ENCODE measurements at places on chromosomes 13 and 19.

GRCh38 chr19:3609779-3610719, 3.4 kb upstream of the TBXA2R start:
- no peak for DNase-seq

- DNase-seq: no peak
These were observed 2.2 kb downstream of the TMPRSS9 start for GRCh38 chr19:2362046-2362969.

- no peak for DNase-seq
These were observed 3.7 kb downstream of the AP2A1 start for GRCh38 chr19:49770529-49770928.

GRCh38 chr13:93360021-93360420, 133.4 kb downstream of the GPC6 start:
- DNase-seq: no peak

GRCh38 chr19:13118424-13119193, 545 bp downstream of the NACC1 start:
- no peak for DNase-seq

DNA sequence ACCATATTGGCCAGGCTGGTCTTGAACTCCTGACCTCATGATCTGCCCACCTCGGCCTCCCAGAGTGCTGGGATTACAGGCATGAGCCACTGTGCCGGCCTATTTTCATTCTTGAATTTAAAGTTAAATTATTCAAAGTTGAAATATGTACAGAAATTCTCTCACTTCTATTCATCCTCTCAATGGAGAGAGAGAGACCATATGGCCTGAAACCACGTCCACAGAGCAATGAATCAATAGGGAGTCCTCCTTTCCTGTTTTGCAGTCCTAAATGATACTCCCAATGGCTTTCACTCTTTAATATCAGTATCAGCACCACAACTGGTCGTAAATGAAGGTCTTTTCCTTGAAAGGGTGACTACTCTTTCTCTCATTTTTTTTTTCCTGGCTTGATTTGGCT, 30.5 kb upstream of the KCTD4 start:
- no peak for DNase-seq

DNA sequence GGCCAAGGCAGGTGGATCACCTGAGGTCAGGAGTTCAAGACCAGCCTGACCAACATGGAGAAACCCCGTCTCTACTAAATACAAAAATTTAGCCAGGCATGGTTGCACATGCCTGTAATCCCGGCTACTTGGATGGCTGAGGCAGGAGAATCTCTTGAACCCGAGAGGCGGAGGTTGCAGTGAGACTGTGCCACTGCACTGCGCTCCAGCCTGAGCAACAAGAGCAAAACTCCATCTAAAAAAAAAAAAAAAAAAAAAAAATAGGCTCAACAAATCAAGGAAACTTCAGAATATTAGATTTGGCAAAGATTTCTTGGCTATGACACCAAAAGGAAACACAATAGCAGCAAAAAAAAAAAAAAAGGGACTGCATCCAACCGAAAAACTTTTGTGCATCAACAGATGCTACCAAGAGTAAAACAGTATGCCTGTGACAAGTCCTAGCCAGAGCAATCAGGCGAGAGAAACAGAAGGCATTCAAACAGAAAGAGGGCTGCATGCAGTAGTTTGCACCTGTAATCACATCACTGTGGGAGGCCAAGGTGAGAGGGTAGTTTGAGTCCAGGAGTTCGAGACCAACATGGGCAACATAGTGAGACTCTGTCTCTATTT, 23.8 kb downstream of the ZNF160 start:
- DNase-seq: no peak

GRCh38 chr19:55656988-55657747, 2.3 kb downstream of the U2AF2 start:
- no peak for DNase-seq

- no peak for DNase-seq
These were observed 585.1 kb downstream of the GPC6 start for GRCh38 chr13:93811738-93812112.

- no peak for DNase-seq
These were observed 133.6 kb downstream of the COL4A1 start for GRCh38 chr13:110173247-110173818.

- no peak for DNase-seq
These were observed 29.0 kb downstream of the BTBD2 start for GRCh38 chr19:1986357-1987162.

DNA sequence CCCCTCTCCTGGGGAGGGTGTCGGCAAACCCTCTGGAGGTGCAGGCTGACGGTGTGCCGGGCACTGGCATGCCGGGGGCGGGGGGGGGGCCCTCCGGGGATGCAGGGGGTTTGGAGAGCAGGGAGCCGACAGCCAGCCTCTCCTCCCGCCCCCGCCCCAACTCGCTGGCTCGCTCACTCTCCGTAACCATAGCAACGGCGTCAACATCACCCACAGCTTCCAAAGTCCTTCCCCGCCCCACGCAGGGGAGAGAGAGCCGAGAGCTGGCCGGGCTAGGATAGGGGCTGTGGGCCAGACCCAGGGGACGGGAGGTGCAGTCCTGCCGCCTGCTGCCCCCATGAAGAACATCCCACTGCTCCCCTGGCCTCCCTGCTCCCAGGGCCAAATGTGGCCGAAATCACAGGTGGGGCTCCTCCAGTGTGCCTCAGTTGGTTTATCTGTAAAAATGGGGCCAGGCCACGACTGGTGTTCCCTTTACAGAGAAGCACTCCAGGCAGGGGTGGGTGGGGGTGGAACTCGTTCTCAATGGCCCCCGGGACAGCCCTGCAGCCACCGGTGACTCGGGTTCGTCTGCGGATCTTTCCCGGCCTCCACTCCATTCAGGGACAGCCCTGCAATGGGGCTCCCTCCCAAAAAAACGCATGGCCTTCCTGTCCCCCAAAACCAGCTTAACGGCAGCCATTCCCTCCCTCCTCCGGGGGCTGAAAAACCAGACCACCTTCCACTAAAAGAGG, 3.2 kb downstream of the KLF16 start:
- DNase-seq: no peak

GRCh38 chr19:43738780-43739211, 16.0 kb downstream of the SMG9 start:
- no peak for DNase-seq

- no peak for DNase-seq
These were observed 569 bp downstream of the USHBP1 start for GRCh38 chr19:17263712-17264640.

DNA sequence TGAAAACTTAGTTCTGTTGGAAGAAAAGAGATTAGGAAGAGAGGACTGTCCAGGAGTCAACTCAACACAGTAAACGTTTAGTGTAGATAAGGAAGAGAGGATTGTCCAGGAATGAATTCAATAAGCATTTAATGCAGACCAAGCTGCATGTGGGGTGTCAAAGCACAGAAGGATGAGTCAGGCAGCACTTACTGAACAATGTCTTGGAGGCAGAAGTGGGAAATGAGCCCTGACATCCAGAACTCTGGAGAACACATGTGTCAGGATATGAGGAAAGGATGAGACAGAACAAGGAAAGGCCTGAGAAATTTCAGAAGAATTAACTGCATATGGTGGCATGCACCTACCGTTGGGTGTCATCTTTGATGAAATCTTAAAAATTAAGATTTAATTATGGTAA, 429.2 kb upstream of the HTR2A start:
- no peak for DNase-seq

- DNase-seq: peak; percentile 84
These were observed 105.2 kb downstream of the TM9SF2 start for GRCh38 chr13:99606324-99607066.

- DNase-seq: no peak
These were observed 12.7 kb downstream of the CLEC4M start for GRCh38 chr19:7775761-7776160.

DNA sequence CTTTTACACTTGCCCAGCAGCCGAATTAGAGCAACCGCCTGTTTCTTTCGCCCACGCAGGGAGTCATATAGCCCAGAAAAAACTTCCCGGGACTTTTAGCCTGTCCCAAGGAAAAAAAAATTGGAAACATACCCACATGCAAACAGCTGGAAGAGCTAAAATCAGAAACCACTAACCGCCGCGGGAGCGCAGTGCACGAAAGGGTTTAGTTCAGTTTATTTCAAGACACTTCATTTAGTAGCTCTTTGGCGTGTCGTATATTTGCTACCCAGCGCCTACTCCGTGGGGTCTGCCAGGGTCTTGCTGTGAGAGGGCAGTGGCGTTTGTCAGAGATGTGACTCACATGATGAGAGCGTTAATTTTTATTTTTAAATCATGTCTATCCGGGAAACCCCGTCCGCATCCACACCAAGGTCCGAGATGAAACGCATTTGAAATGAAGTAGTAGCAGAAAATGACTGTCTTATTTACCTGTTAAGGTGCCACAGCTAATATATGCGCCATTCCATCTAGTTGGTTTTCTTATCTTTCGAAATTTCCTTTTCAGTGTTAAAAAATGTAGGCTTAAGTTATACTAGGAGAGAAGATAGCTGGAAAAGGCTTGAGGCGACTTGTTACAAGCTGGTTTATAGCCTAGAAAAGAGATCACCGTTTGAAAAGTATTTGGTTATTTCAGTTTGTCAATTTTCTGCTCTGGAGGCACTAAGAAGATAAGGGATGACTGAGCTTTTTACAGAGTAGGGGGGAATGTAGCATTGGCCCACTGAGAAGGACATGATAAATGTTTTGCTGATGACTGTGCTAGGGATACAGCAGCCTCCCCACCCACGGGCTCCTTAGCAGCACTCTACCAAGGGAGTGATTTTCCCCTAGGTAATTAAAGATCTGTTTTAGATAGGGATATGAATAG, 1.7 kb downstream of the KLF5 start:
- DNase-seq: no peak

DNA sequence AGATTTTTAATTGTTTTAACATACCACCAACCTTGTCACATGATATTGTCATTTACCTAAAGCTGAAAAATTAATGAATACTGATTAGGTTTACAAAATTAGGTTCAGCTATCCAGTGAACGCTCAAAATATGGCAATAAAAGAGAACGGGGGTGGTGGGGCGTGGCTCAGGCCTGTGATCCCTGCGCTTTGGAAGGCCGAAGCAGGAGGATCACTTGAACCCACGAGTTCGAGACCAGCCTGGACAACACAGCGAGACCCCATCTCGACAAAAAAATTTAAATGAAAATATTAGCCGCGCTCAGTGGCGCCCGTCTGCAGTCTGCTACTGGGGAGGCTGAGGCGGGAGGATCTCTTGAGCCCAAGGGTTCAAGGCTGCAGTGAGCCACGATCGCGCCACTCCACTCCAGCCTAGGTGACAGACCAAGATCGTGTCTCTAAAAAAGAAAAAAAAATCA, 516 bp upstream of the FAM32A start:
- no peak for DNase-seq

- DNase-seq: no peak
These were observed 24.6 kb upstream of the IGSF23 start for GRCh38 chr19:44588771-44589112.

DNA sequence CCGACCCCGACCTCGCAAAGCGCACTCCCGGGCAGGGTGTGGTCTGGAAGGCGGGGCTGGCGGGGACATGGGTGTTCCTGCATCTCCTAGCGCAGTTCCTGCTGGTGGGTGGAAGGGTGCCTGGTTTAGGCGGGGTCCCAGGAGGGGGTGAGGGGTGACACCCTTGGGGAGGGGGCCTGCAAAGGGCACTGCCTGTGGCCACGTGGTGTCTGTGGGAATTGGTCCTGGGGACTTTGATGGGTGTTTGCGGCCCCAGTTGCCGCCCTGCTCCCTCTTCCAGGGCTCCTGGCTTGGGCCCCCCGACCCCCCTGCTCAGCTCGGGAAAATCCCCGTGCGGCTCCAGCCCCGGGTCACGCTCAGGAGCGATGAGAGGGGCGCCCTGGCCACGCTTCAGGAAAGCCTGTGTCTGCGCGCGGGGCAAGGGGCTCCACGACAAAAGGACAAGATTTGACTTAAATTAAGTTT, 19.1 kb downstream of the WTIP start:
- no peak for DNase-seq

GRCh38 chr19:5698635-5699422, 8.7 kb downstream of the RPL36 start:
- DNase-seq: no peak

- DNase-seq: no peak
These were observed 505 bp downstream of the ZSWIM4 start for GRCh38 chr19:13795595-13796300.

DNA sequence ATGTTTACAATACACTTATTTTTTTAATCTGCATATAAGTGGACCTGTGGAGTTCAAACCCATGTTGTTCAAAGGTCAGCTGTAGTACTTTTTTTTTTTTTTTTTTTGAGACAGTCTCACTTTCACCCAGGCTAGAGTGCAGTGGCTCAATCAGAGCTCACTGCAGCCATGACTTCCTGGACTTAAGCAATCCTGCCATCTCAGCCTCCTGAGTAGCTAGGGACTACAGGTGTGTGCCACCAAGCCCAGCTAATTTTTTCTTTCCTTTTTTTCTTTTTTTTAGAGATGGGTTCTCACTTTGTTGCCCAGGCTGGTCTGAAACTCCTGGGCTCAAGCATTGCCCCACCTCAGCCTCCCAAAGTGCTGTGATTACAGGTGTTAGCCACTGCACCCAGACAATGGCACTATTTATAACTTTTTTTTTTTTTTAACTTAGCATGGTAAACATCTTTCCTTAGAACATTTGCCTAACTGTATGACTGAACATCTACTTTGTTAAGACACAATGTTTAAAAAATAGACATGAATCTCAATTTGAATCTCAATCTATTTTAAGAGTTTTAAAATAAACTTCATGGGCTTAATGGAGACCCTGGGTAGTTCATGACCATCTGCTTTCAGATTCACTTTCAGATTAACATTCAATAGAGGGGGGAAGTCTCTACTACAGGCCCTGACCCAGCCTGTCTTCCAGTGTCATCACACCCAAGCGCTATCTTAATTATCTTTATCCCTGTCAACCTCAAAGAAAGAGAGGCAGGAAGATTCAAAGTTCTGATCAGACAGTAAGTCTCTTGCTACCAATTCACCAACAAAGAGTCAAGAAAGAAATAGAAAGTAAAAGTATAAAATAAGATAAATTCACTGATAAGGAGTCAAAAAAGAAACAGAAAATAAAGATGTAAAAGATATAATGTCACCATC, 97.7 kb upstream of the DOCK9 start:
- DNase-seq: no peak

DNA sequence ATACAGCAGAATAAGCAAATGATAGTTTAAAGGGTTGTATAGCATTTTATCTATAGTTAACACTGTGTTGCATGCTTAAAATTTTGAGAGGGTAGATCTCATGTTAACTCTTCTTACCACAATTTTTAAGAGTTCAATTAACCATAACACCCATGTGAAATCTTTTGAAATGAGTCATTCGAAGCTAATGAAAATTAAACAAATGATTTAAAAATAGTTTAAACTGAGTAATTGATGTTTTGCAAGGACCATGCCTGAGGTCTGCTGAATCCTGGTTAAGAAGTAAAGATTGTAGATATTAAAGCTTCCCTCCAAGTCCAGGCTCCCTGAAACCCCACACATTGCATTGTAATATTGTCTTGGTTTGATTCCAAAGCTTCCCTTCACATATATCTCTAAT, 176.7 kb upstream of the RNF113B start:
- DNase-seq: no peak

GRCh38 chr19:9793071-9793591, 24.6 kb upstream of the ZNF846 start:
- peak; percentile 49 for DNase-seq

GRCh38 chr19:4547303-4548237, 7.7 kb upstream of the LRG1 start:
- no peak for DNase-seq
